ENCODE measurements at places on chromosomes 1 and 21. TPM values are rescaled to one million over a fixed set of nuclear protein-coding genes. Genes with fewer than 3 reads are reported as not detected.

Gene ANKRD65
- 0.18 TPM for total RNA-seq

Gene MYOM3
- 0.18 TPM for total RNA-seq

Gene FH
- total RNA-seq: 70.5 TPM

Gene TP73
- total RNA-seq: not detected

Gene SLC50A1
- 30.6 TPM for total RNA-seq

Gene TRIM17
- under 0.01 TPM for total RNA-seq

Gene WNT9A
- total RNA-seq: 0.30 TPM

Gene REN
- not detected for total RNA-seq

Gene AMY1A
- not detected for total RNA-seq

Gene FMO4
- 0.89 TPM for total RNA-seq

Gene HOOK1
- not detected for total RNA-seq

Gene OR10K1
- not detected for total RNA-seq

Gene ST6GALNAC3
- 2.5 TPM for total RNA-seq
